ENCODE measurements at places on chromosomes 1 and 21.

DNA sequence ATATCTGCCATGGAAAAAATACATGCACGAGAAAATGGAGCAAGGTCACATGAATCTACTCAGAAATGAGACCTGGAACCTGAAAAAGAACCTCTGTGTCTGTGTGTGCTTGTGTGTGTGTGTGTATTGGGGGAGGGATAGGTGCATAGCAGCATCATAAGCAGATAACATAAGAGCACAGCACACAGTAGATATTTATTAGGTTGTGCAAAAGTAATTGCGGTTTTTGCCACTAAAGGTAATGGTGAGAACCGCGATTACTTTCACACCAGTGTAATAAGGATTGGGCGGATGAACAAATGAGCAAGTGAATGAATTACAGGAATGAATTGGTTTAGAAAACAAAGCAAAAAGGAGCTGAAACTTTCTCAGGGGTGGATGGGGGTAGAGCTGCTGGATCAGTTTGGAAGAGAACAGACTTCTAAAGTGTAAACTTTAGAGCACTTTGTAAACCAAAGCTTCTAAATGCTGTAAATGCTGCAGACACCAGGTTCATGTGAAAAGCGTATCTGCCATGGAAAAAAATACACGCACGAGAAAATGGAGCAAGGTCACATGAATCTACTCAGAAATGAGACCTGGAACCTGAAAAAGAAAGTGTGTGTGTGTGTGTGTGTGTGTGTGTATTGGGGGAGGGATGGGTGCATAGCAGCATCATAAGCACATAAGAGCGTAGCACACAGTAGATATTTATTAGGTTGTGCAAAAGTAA lies 156.9 kb downstream of the TOMM20 start:
- no peak for DNase-seq

- no peak for DNase-seq
Measured at GRCh38 chr1:243508303-243508713, 252.5 kb downstream of the SDCCAG8 start.

- no peak for DNase-seq
Measured at GRCh38 chr21:21183092-21183491, 184.9 kb downstream of the NCAM2 start.

DNA sequence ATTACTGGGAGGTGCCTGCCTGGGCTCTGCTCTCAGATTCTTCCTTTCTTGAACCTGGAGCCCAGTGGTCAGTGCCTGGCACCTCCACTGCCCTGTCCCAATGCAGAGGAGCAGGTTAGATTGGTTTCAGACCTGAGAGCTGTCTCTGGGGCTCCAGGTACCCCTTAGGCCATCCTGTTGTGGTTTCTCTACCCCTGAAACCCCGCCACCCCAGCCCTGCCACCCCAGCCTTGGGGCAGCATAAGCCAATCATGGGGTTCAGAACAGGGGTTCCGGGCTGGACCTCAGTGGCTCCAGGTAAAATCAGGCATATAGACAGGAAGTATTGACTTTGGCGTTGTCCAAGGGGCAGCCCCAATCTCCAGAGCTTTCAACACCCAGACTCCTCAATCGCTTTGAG lies 3.2 kb upstream of the SLC6A9 start:
- no peak for DNase-seq

DNA sequence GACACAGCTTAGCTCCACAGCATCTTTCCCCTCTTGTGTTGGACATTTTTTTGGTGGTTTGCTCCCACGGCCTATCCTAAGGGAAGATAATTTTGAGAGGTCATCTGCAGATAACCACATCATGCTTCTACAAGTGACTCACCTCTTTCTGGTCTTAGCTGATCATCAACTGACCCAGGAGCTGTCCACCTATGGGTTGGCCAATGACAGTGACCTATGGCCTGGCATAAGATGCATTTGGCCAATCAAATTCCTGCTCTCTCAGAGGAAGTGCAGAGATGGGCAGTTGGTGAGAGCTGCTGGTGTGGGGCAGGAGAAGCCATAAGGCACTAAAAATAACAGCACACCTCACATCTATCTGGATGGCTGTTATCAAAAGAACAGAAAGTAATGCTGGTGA lies 100.0 kb upstream of the CLDN14 start:
- DNase-seq: no peak

DNA sequence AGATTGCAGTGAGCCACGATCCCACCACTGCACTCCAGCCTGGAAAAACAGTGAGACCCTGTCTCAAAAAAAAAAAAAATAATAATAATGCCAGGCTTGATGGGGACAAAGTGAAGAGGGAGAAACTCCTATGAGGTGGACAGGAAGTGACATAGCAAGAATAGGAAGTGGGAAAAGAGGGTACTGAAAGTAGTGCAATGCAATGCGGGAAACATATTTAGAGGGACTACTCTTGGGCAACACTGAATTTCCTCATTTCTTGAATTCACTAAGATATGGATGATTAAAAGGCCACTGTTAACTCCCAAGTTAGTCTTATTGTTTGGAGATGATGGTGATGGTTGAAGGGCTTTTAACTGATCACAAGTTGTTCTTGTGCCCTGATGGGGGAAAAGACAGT lies 21.6 kb upstream of the KCNA2 start:
- DNase-seq: no peak

DNA sequence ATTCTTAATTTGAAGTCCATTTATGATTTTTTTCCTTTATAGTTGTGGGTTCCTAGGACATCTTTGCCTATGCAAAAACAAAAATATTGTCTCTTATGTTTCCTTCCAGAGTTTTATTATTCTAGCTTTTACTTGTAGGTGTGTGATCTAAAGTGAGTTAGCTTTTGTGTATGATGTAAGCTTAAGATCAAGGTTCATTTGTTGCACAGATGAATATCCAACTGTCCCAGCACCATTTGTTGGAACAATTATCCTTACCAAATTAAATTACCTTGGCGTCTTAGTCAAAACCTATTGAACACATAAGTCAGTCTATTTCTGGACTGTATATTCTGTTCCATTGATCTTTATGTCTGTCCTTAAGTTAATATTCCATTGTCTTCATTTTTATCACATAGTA lies 337.6 kb downstream of the ZP4 start:
- DNase-seq: no peak

- DNase-seq: no peak
Measured at GRCh38 chr1:234607109-234608024, 2.6 kb downstream of the IRF2BP2 start.

DNA sequence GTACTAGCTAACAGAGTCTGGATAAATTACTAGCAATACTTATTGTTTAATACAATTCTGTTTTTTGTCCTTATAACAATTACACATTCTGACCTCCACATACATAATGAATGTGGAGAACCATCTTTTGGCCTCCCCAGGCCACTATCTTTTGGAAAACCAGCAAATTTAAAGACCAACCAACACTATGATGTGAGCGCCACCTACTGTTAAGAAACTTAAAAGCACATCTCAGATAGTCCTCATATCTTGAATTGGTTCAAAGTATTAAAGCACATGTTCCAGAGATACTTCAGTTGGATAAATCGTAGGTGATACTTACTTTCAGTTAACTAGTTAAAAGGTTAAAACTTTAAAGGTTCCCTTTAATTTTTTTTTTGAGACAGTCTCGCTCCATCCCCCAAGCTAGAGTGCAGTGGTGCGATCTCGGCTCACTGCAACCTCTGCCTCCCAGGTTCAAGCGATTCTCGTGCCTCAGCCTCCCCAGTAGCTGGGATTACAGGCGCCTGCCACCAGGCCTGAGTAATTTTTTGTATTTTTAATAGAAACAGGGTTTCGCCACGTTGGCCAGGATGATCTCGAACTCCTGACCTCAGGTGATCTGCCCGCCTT lies 29.3 kb upstream of the USP1 start:
- no peak for DNase-seq

DNA sequence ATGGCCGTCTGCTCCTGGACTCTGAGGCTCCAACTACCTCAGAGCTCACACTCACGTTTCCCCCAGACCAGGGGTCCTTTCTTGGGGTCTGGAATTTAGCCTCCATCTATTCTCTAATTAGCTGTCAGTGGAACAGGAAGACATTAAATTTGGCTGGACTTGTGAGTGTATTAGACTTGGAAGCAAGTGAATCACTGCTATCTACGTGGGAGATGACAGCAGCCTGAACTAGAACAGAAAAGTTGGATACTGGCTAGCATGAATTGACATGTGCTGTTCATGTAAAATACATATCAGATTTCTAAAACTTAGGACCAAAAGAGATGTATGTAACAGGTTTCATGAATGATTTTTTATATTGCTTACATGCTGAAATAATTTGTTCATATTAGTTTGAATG lies 28.0 kb downstream of the TAF5L start:
- peak; percentile 13 for DNase-seq

DNA sequence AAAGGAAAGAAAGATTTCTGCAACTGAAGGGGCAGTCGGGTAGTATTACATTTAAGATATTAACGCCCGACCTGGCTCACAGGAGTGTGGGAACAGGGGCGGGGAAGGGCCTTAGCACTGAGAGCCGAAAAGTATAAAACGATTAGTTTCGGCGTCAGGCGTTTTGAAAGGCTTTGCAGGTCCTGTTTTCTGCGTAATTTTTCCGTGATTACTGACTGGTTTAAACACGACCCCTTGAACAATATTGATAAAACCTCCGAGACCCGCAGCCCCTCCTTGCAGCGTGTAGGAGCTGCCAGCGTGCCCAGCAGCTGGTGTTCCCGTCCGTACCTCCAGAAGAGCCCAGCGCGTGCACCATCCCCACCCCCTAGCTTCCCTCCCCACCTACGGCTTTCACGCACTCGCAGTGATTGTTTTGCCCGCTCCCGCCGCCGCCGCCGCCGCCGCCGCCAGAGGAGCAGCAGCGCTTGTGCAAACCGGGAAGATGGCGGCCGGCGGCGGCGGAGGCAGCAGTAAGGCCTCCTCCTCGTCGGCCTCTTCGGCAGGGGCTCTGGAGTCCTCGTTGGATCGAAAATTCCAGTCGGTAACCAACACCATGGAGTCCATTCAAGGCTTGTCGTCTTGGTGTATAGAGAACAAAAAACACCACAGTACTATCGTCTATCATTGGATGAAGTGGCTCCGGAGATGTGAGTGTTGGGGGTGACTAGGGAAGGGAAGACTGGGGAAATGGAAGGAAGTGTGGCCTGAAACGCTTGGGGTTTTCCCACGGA lies 470 bp downstream of the RPRD2 start:
- peak; percentile 36 for DNase-seq

DNA sequence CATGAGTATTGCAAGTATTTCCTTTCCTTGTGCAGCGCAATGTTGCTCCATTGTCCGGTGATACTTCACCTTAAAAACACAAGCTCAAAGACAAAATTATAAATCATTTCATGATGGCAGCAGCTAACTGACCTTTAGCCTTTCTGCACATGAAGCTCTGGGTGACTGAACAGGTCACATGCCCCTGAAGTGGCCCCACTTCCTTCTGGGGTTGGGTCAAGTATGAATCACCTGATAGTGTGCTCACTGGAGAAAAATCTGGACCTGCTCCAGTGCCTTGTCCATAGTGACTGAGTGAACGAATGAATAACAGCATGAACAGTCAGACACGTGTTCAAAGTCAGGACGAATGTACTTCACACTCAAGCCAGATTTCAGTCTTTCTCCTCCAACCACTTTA lies 658.9 kb downstream of the NPHP4 start:
- DNase-seq: no peak

DNA sequence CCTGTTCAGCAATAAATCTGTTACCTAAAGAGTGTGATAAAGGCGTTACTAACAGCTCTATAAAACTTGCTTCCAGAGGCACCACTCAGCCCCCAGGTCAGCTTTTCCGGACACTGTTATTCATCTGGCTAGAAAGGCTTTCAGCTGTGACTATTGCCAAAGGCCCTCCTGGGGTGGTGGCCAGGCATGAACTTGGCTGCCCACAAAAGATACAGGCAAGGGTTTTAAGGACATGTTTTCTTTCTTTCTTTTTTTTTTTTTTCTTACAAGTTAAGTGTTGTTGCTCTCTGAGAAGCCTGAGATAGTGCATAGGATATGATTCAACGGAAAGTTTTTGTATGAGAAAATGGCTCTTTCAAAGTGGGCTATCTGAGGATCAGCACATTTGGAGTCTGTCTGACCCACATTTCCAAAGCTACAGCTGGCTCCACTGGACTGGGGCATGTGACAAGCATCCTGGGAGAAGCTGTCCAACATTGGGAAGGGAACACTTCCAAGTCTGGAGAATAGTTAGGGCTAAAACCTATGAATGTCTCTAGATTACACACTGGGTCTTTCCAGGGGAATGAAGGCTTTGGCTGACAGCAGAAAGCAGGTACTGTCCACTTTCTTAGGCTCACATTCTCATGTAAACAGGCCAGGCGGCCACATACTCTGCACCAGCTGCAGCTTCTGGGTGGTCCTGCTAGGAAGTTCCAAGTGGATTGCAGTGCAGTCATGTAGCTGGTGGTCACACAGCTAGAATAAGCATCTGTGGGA lies 639.7 kb downstream of the LMO4 start:
- peak; percentile 39 for DNase-seq

DNA sequence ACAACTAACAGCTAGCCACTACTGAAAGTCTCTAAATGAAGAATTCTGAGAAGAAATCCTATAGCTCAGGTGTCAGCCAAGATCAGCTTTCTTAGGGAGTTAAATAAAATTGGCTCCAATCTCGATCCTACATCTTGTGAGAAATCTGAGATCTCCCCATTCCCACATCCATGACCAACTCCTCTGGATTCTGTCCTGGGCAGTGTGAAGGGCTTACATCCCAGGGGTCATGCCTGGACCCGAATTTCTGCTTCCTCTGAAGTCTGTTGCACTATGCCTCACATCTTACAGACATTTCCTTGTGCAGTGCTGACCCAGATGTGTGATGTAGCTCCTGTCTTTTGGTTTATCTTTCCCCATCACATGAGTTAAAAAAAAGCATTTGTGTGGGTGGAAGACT lies 4.8 kb upstream of the TNN start:
- DNase-seq: no peak

DNA sequence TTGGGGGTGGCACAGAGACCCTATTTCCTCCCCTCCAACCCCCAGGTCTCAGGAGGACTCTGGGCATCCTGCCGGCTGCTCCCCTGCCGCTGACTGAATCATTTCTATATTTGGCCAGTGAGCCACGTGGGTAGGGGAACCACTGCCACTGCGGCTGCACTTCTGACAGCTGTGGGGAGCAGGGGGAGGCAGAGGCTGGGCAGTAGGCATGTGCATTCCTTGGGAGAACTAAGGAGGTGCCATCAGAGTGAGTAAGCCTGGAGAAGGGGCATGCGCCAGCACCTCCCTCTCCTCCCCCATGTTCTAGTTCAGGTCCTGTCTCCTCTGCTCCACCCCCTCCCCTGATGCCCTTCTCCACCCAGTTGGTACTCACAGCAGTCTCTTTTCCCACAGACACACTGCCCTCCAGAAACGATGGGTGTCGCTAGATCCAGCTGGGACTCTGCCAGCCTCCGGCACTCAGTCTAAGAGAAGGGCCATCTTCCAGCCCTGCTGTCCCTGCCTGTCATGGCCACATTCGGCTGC lies 12.0 kb downstream of the PPFIA4 start:
- peak; percentile 74 for DNase-seq

GRCh38 chr1:64320922-64321614 lies 117.6 kb downstream of the UBE2U start:
- DNase-seq: no peak
